RPMI7951 (cell line): ENCODE measurements at places on chromosomes 5 and 9. TPM values are rescaled to one million over a fixed set of nuclear protein-coding genes. Genes with fewer than 3 reads are reported as not detected.

DNA sequence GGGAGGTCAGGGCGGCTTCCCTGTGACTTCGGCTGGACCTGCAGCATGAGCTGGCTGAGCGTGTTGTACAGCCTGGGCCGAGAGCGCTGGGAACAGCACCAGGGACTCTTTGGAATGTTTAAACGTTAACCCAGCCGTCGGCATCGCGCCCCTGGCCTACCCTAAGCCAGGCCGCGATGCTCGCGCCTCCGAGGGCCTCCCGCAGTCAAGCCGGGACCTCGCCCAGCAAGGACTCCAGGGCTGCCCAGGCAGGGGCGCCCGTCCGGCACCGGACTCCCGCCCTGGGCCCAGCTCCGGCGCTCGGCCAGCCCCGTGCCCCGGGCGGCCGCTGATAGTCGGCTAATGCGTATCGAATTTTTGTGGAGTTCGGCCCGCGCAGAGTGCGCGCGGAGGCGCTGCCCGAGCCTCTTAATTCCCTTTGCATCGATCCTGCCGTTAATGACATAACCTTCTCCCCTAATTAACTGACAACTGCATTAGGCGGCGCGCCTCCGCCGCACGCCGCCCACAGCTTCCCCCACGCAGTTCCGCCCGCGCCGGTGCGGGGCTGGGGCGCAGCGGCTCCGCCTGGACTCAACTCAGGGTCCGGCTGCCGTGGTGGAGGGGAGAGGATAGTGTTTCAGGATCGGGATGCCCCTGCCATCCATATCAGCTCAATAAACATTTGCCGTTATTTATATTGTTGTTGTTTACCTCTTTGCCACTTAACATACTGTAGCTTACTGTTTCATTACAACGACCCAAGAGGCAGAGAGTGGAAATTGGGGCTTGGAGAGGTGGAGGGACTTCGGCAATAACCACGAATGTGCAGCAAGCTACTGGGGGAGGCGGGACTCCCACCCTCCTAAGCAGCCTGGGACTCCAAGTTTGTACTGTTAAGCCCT is 28.8 kb upstream of the CDC23 start:
- no peak for DNase-seq

SPAAR gene
- total RNA-seq, result not detected in 2 replicates

GRCh38 chr9:70100362-70100761 is 56.7 kb downstream of the MAMDC2 start:
- no peak for DNase-seq

DNA sequence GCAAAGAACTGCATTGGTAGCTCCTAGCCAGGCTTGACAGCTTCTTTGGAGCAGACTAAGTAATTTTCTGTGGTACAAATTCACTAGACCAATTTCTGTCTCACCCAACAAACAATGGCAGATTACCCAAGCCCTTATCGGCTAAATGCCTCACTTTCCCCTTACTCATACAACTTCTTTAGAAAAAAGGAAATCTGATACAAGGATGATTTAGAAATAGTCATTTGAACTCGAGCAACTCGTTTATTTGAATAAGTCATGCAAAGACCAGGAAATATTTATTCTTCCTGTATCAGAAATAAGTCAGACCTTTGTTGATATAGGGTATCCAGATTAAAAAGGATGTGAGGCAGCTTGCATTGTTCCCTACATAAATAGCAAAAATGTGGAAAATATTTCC is 170.4 kb upstream of the CDH6 start:
- no peak for DNase-seq

DNA sequence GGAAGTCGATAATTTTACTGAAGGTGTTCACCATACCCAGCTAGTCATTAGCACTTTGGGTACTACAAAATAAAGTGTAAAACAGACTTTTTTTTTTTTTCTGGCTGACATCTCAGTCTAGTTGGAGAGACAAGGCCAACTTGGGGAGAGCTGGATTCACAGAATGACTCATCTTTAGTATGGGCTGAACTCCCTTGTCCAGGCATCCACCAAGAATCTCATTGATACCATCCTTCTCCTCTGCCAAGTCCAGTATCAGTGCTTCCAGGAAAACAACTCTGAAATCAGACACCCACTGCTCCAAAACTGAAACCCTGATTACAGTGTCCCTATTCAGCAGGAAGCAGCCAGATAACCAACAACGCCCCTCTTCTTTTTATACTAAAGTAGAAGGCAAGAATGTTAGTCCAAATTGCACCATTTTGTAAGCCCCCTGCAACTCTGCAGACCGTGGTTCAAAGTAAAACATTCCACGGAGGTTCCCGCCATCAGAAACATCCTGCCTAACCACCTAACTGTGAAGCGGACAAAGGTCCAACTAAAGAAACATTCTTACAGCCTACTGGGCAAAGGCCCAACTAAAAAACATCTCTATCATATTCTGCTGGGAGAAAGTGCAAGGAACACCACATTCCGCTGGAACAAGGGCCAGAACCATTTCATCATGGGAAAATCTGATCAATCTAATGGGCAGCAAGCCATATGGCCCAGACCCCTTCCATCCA is 728.2 kb downstream of the BRINP1 start:
- DNase-seq, result peak; percentile 86

- no peak for DNase-seq
Measured at GRCh38 chr5:158857371-158857770, 242.3 kb downstream of the EBF1 start.

DNA sequence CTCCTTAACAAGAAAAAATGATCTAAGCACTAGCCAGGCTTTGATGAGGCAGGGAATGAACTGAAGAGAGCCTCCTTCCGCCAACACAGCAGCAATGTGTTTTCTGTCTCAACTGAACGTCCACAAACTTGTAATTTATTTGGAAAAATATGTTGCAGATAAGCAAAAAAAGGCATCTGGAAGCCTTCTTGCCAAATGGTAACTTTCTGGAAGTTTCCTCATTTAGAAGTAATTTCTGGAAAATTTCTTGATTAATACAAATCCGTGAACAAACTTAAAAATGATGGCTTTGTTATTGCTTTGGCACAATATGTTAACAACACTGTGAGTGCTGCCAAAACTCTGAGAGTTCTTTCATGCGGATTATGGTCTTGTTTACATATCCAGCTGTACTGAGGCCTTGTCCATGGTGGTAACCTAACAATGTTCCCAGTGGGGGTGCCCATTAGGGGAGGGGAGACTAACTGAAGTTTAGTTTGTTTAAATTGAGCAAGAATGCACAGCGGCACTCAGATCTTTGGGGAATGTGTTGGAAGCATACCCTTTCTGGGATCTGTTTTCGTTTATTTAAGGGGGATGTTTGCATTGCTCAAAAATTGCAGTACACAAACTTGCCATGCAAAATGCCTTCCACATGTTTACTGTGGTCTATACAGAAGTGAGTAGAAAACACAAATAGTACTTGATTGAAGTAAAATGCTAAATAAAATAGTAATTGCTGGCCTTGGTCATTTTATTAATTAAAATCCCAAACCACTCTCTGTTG is 334.7 kb downstream of the NR2F1-AS1 start:
- DNase-seq, result peak; percentile 56

- DNase-seq, result peak; percentile 43
Measured at GRCh38 chr9:78121488-78121887, 89.9 kb upstream of the GNAQ start.
